NCI-H1436 (cell line): ENCODE measurements at places on chromosomes 11 and 22.

DNA sequence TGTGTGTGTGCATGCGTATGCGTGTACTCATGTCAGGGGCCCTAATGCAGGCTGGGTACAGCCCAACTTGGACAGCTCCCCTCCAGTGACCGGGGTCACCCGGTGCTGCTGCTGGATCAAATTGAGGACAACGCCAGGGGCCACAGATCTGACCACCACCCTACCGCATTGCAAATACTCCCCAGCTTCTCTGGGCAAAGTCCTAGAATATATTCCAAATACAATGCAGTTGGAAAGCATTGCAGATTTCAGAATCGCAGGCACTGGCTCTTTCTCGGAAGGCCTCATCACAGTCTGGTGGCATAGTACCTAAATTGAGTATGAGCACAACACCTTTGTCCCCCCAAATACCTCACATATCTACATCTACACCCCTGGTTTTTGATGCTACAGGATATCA lies 43.2 kb downstream of the MYO7A start:
- no peak for DNase-seq

GRCh38 chr22:37616201-37617083 lies 7.8 kb downstream of the GGA1 start:
- DNase-seq, result no peak

DNA sequence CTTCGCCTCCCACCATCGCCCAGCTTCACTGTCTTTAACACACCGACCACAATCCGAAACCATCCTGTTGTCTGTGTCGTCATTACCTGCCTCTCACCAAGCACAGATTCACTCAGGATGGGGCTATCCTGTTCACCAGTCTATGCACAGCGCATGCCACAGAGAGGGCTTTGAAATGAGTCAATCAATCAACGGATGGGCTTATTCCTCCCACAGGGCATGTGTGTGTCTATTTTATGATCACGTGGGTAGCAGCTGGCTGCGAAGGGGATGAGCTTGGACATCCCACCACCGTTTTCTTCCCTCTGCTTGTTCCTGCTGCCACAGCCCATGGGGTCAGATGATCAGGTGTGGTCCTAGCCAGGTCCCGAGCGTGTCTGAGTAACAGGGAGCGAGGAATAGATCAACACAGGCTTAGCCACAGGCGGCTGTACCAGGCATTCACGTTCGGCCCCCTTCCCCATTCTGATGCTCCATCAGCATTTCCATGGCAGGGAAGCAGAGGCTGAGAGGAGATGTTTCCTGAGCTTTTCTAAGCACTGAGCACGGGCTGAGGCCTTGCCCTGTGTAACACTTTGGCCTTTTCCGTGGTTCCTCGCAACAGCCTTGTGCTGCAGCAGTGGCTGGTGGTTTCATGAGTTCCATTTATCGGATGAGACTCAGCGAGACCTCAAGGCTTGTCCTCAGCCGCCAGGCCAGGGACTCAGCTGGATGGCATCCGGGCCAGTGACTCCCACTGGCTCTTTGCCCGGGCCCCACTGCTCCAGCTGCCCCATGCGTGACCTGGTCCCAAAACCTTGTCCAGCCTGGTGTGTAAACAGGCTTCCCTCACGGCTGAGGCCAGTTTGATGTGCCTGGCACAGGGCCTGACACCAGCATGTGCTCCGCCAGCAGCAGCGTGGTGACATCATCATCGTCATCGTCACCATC lies 48.1 kb upstream of the FGF3 start:
- no peak for DNase-seq

GRCh38 chr22:48347311-48347710 lies 1480.4 kb downstream of the BRD1 start:
- no peak for DNase-seq

DNA sequence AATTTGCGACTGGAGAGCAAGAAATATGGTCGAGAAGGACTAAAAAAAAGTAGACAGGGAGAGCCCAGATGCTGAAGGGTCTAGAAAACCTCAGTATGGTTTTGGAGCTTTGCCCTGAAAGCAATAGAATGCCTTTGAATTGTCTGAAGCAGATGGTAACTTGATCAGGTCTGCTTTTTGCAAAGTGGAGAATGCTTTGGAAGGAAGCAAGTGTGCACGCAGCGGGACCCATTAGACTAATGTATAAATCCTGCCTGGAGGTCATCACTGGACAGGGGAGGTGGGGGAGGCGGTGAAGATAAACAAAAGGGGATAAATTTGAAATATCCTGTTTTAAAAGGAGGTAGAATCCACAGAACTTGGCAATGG lies 757 bp upstream of the HINFP start:
- no peak for DNase-seq

DNA sequence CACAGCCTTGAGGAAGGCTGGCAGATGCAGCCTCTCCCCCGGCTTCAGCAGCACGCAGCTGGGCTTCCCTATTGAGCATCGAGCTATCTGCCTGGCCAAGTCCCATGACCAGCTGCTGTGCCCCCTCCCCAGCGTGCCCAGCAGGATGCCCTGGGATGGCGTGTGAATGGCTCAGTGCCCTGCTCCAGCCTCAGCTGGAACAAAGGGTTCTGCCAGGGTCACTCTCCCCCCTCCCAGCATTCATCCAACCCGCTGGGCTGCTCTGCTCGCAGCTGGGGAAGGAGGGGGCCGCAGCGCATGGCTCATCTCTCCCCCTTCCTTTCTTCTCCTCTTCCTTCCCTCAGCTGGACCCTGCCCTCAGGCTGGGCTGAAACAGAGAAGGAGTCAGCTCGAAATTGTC lies 14.5 kb downstream of the LRP4 start:
- DNase-seq, result no peak

DNA sequence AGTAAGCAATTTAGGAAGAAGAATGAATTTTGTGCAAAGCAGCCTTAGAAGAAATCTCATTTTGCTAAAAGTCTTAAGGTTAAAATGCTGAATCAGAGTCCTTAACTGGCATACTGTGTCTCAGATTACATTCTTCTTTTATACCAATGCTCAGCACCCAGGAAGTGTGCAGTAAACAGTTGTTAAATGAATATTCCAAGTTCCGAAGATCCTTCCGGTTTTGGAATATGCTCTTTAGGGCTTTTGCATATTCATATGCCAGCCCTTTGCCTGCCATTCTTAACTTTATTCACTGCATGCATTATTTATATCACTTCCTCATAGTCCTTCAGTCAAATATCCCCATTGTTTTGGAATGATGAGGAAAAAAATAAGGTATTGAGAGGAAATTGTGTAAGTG lies 242.0 kb downstream of the DDX10 start:
- no peak for DNase-seq

DNA sequence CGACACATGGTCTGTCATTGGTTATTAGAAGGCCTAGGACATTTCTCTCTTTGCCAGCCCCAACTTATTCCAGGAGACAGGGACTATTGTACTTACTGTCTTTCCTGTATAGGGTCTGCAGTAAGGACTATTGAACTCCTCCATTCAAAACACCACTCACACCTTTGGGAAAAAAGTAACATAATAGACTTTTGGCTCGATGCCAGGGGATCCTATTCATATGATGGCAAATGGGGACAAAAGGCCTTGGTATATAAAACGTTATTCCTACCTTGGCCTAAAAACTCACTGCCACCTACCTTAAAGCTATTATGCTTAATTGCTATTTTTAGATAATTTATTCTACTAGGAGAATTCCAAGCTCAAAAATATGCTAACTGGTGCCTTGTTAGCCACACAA lies 6.3 kb upstream of the NDUFC2 start:
- no peak for DNase-seq

GRCh38 chr11:120564573-120565311 lies 53.2 kb downstream of the GRIK4 start:
- peak; percentile 16 for DNase-seq

GRCh38 chr11:58659404-58659803 lies 36.9 kb downstream of the CNTF start:
- no peak for DNase-seq

DNA sequence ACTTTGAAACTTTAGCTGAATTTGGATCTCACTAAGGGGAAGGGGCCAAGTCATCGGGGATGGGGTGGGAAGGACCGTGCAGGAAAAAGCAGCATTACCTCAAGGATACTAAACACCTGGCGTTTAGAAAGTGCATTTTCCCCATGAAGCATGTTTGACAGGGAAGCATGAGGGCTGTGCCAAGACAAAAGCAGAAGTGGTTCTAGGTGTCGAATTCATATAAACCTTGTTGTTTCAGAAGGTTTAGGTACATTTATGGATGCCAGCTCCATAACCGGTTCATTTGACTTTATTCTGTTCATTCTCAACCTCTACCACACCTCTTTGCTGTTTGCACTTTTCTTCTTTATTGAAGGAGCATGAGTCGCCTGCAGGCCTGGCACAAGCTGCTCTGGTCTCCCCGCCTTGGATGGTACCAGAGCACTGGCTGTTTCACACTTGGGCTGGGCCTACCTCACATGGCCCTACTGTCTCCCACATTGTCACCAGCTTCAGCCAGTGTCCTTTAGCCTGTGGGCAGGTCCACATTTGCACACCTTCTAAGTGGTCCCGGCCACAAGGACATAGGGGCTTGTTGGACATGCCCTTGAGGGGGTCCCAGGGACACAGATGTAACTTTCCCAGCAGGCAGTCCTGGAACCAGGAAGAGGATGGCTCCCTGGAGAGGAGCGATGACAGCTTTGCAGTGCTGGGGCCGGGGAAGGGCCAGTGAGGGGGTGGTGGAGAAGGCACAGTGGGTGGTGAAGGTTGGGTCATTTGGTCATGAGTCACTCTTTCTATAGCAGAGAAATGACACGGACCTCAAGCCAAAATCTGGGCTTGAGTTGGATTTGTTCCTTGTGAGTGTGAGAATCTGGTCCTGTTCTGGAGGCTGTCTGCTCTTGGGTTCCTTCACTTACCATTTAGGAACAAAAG lies 3.2 kb upstream of the ST14 start:
- no peak for DNase-seq

- no peak for DNase-seq
These were observed 27.7 kb downstream of the PRCP start for GRCh38 chr11:82872377-82873150.

GRCh38 chr11:55854704-55855103 lies 16.2 kb downstream of the OR5D16 start:
- no peak for DNase-seq

DNA sequence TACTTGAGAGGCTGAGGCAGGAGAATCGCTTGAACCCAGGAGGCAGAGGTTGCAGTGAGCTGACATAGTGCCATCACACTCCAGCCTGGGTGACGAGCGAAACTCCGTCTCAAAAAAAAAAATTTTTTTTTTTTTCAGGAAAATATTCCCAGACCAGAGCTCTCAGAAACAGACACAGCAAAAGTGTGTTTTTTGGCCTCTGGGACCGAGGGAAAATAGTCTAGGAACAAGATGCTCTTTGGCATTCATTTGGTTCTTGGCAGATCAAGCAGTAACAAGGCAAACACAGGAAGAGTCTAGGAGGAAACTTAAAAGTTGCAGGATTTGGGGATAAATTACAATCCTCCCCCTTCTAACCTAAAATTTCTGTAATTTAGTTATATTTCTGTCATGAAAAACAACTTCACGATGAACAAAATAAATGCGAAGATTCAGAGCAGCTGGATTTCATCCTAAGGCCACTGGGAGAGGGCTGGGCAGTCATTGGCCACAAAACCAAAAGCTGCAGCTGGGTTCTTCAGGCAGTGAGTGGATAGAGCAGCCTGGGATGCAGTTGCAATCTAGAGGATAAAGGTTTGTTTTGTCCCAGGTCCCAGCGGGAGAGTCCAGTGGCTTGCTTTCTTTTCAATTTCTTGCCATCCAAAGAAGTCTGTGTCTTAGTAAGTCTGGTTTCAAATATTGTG lies 19.7 kb downstream of the ATG16L2 start:
- DNase-seq, result no peak

DNA sequence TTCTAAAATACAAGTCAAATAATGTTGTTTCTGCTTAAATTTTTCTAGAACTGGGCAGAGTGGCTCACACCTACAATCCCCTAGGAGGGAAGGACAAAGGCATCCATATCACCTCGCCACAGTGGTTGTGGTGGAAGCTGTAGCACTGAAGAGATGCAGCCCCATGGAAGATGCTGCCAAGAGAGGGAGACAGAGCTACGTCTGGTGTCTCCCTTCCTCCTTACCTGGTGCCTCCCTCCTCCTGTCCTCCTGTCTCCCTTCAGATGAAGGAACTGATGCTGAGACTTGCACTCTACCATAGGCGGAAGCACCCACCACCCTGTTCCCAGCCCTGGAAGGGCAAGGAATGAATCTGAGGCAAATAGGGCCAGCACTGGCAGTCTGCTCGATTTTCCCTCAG lies 22.3 kb downstream of the MMP27 start:
- DNase-seq, result no peak
